Aorta (tissue), 5 donors: ENCODE measurements at places on chromosomes 13 and 19.
A peak's percentile ranks its signal among the peaks of the same experiment; 100 is the strongest.

DNA sequence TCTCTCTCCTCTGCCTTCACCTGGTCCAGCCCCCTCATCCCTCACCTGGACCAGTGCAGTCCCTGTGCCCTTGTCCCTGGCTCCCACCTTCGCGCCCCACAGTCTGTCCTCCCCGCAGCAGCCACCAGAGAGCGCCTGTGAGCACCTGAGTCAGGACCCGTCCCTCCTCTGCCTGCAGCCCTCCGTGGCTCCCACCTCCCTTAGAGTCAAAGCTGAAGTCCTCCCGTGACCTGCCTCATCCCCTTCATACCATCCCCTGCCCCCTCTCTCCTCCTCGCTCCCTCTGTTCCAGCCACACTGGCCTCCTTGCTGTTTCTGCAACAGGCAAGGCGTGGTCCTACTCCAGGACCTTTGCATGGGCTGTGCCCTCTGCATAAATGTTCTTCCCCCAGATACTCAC, 10.3 kb downstream of the CELF5 start:
- DNase-seq = no peak
- no peak overlapping the region for H3K27ac ChIP-seq
- H3K4me1 ChIP-seq = no peaks in the 10 kb centered on the region
- H3K4me3 ChIP-seq = no peak overlapping the region

- H3K27ac ChIP-seq = peak overlapping the region; percentile 68
- peak; percentile 92 for DNase-seq
- no peaks in the 10 kb centered on the region for H3K4me1 ChIP-seq
- peak overlapping the region; percentile 91 for H3K4me3 ChIP-seq
- no peaks in the 10 kb centered on the region for H3K27me3 ChIP-seq
Observed at GRCh38 chr19:12946092-12946721, 545 bp downstream of the RAD23A start.

- no peak overlapping the region for H3K4me3 ChIP-seq
- H3K4me1 ChIP-seq = no peaks in the 10 kb centered on the region
- H3K27ac ChIP-seq = no peak overlapping the region
- H3K36me3 ChIP-seq = peaks cover 2% of the 10 kb centered on the region
- H3K27me3 ChIP-seq = no peaks in the 10 kb centered on the region
- no peak for DNase-seq
Observed at GRCh38 chr19:5122121-5122400, 153.1 kb downstream of the KDM4B start.

DNA sequence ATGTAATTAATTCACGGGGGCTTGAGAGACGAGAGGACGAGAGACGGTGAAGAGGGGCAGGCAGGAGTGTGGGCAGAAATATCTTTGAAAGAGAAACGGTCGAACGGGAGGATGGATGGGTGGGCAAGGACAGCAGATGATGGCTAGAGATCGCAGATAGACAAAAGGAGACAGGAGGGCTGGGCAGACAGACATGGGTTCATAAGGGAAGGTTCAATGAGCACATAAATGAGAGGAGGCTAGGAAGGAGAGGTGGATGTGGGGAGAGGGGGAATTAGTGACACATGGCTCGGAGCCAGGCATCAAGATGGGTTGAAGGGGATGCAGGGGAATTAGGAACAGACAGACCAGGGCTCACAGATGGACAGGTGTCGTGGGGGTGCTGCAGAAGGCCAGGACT, 1.1 kb downstream of the SYT3 start:
- no peak overlapping the region for H3K27ac ChIP-seq
- no peak for DNase-seq
- no peaks in the 10 kb centered on the region for H3K36me3 ChIP-seq
- H3K4me1 ChIP-seq = no peaks in the 10 kb centered on the region

GRCh38 chr19:7988307-7988706, 17.1 kb downstream of the ELAVL1 start:
- peaks cover 5% of the 10 kb centered on the region for H3K36me3 ChIP-seq
- no peak overlapping the region for H3K4me3 ChIP-seq
- no peaks in the 10 kb centered on the region for H3K27me3 ChIP-seq
- H3K4me1 ChIP-seq = no peaks in the 10 kb centered on the region
- DNase-seq = no peak

- no peaks in the 10 kb centered on the region for H3K36me3 ChIP-seq
- H3K27ac ChIP-seq = peak overlapping the region; percentile 94
- DNase-seq = peak; percentile 93
- no peaks in the 10 kb centered on the region for H3K27me3 ChIP-seq
- peak overlapping the region; percentile 63 for H3K4me3 ChIP-seq
- H3K4me1 ChIP-seq = no peaks in the 10 kb centered on the region
Observed at GRCh38 chr19:18292810-18293641, 11.6 kb upstream of the JUND start.
